ENCODE measurements at places on chromosomes 5 and 9.

GRCh38 chr5:10106806-10107205 lies 142.9 kb downstream of the ATPSCKMT start:
- no peak for DNase-seq

- DNase-seq, result no peak
These were observed 25.6 kb downstream of the PBX3 start for GRCh38 chr9:125772740-125773139.

DNA sequence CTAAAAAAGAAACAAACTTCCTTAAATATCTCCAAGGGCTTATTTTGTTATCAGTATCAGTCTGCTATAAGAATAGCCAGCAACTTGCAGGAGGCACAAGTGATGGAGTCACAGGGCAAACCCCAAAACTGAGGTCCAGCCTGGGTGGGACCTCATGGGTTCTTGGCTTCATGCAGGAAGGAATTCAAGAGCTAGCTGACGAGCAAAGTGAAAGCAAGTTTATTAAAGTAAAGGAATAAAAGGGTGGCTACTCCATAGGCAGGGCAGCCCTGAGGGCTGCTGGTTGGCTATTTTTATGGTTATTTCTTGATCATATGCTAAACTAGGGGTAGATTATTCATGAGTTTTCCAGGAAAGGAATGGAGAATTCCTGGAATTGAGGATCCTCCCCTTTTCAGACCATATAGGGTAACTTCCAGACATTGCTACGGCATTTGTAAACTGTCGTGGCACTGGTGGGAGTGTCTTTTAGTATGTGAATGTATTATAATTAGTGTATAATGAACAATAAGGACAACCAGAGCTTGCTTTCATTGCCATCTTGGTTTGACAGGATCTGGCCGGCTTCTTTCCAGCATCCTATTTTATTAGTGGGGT lies 231.9 kb downstream of the ADAMTSL1 start:
- no peak for DNase-seq

DNA sequence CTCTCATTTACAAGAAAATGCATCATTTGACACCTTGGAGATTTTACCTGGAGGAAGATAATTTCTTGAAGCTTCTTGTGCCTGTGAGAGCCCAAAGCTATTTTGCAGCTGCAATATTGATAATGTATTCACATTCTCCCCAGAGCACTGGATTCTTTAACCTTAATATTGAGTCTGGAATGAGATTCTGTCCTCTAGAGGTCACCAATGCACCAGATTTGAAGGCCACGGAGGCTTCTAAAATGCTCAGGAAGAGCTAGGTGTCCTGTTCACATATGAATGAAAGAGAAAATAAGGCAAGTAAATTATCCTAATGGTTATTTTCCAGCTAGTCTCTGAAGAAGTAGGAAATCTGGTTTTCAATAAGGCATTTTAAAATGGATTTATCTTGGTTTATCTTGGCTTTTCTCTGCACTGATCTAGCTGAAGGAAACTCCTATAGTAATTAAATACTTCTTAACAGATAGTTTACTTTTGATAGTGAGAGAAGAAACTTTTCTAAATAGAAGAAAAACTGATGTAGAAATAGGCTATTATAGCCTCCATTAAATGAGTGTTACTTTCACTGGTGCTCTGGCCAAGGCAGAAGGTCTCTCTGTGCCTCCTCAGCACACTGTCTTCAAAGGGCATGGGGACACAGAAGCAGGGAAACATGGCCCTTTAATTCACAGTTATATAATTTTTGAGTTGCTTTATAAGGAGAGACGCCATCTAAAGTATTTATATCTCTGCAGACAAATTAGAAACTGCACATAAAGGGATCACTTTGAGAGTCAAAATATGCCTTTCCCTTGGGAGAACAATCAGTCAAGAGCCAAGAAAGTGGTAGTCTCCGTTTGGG lies 297.0 kb upstream of the ACTBL2 start:
- DNase-seq, result no peak

DNA sequence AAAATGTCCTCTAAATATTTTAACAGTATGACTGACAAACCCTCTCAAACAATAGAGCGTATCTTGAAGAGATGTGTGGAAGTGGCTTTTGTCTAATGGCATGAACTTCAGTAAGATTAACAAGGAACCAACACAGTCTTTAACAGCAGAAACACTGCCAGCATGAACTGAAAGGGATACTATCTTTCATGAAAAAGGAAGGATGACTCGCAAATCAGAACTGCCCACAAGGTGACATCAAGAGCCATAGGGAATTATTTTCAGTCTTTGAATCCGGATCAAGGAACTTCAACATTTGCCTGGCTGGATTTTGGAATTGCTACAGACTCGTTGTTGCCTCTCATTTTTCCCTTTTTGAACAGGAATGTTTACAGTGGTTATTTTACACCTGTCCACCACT lies 5.1 kb upstream of the HEXB start:
- DNase-seq, result no peak

DNA sequence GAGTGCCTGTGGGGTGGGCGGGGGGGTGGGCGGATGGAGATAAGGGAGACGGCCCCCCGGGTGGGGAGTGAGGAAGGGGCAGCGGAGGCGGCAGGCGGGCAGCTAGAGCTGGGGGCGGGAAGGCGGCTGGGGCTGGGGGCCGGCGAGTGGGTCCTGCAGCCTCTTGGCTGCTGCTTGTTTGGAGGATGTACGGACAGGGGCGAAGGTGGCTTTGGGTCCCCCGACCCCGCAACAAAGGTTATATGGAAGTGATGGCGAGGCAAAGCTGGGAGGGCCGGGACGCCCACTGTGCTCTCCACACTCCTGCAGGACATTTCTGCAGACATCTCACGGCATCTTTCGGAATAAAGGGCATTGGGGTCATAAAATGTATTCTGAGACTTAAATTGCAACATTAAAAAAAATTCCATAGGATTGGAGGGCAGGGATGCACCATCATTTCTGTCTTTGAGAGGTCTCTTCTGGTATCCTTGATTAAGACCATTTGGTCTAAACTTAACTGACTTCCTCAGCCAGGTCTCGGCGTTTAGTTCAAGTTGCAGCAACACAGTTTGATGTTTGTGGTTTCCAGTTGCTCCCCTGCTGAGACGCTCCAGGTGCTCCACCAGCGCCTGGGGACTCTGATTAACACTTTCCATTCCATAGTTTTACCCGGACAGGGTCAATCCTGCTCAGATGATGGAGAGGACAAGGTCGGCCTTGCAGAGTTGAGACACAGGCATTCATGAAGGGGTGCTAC lies 101.6 kb upstream of the SSBP2 start:
- DNase-seq, result no peak

DNA sequence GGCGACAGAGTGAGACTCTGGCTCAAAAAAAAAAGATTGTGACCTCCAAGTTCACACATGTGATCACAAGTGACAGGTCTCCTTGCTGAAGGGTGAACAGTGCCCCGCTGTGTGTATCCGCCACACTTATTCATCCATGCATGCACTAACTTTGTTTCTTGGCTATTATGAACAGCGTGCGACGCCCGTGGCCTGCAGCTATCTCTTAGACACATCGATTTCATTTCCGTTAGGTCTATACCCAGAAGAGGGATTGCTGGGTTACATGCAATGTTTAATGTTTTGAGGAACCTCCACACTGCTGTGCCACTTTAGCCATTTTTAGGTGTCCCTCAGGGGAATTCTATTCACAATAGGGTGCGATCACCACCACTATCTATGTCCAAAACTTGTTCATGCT lies 12.1 kb upstream of the EGFL7 start:
- no peak for DNase-seq

GRCh38 chr9:138103849-138104206 lies 226.2 kb downstream of the CACNA1B start:
- no peak for DNase-seq

DNA sequence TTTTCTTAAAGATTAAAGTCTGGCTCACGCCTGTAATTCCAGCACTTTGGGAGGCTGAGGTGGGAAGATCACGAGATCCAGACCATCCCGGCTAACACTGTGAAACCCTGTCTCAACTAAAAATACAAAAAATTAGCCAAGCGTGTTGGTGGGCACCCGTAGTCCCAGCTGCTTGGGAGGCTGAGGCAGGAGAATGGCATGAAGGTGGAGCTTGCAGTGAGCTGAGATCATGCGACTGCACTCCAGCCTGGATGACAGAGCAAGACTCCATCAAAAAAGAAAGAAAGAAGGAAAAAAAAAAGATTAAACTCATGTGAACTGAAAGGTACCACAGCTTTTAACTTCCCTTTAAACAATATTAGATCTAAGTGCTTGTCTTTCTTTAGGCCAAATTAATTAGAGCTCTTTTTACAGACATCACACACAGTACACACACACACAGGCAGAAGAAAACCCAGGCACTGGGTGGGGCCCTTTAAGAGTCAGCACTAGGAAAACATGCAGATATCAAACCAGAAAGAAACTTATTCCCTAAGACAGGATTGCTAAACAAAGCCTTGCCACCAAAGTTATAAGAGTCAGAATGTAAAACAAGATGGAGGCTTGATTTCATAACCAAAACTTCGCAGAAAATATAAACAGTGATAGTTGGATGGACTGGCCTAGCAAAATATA lies 29.3 kb upstream of the UHRF2 start:
- no peak for DNase-seq

DNA sequence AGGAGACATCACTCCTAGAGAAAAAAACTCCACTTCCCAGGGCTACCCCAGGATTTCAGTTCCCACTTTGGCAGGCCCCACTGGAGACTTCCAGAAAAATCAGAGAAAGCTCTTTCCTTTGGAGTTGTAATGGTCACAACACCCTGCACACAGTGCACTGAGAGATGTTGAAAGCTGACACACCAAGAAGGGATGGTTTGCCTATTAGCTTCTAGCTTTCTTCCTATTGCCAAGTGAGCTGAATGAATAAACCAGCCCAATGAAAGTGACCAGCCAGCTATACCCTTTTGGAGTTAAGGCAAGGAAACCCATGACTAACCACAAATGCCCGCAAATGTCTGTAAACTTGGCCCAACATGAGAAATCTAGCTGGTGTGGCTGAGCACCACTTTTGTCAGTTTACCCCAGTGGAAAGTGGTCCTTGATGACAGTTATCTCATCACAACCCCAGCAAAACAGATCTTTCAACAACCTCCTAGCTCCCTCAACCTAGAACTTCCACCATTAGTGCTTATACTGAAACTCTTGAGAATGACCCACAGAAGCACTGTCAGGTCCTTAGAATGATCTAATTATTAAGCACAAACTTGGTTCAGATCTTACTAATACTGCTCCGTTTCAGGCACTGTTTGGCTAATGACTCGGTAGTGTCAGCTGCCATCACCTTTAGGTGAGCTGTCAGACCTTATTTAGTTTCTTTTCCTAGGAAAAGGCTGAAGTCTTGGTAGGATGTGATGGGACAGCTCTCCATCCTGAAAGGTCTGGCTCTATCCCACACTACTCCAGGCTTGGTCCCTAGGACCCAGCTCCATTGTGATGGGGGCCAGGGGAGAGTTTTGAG lies 11.2 kb downstream of the IRF1 start:
- DNase-seq, result no peak

DNA sequence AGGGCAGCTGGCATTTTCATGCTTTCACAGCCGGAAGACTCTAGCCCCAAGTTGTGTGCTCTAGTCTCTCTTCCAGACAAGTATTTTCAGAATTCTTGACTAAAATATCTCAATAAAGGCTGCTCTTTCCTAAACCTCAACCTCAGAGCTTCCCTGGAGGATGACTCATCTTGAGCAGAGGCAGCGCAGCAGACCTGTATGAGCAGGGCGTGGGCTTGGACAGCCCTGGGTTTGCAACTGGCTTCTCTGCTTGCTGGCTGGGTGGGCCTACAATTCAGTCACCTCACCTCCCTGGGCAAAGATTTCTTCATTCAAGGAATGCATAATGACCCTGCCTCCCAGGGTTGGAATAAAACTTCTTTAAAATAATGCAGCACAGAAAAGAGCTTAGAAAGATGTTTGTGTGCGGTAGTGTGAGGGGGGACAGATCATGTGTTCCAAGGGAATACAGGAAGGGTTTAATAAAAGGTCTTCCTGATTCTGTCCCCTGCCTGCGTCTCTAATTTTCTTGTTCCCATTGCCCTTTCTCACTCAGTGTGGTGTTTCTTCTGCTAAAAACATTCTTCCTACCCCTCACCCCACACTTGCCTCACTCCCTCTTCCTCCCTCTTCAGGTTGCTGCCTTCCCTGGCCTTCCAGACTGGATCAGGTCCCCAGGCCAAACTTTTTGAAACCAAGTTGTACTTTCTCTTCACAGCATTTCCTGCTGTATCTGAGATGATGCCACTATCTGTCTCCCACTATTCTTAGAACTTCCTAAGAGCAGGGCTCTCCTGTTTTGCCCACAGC lies 39.4 kb upstream of the MAP1B start:
- no peak for DNase-seq

GRCh38 chr9:33263131-33264002 lies 1.1 kb downstream of the BAG1 start:
- DNase-seq, result no peak

DNA sequence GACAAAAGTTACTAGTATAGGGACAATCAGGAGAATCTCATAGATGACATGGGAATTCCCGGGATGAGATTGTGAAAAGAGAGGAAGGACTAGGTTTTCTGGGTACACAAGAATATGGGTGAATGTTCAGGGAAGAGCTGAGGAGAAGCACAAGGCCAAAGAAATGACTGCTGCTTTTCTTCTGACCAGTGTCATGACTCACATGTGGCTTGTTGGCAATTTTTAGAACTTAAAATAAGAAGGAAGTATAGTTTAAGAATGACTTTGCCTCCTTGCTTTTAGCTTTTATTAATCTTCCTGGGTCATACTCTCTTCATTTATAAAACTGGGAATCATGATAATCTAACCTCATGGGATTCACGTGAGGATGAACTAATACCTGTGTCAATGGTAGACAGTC lies 652.4 kb upstream of the MEF2C start:
- DNase-seq, result no peak

GRCh38 chr5:17216176-17216973 lies 1.1 kb upstream of the BASP1 start:
- peak; percentile 17 for DNase-seq

- DNase-seq, result no peak
These were observed 746 bp downstream of the NKX2-5 start for GRCh38 chr5:173234129-173234790.

- no peak for DNase-seq
These were observed 50.0 kb downstream of the RAI14 start for GRCh38 chr5:34706084-34706483.

DNA sequence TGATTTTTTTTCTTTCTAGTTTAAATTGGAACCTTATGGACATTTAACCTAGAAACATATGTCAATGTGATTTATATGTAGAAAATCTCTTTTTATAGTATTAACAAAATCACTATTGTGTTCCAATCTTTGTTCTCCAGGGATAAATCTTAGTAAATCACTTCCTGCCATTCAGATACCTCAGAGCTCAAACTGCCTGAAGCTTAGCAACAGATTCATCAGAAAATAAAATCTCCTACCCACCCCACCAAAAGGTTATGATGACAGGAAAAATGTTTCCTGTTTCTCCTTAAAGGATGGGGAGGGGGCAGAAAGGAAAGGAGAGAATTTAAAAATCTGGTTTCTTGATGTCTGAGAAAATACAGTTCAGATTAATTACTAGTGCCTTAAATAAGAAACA lies 105.0 kb upstream of the TUT7 start:
- no peak for DNase-seq

Measured in stimulated activated CD4-positive, alpha-beta T cell treated with anti-CD3 and anti-CD28 coated beads, Interleukin-1b, Interleukin-23, amount 100 ng/mL, for 1 hour (primary cell).